ENCODE measurements at places on chromosomes 5 and 9.

DNA sequence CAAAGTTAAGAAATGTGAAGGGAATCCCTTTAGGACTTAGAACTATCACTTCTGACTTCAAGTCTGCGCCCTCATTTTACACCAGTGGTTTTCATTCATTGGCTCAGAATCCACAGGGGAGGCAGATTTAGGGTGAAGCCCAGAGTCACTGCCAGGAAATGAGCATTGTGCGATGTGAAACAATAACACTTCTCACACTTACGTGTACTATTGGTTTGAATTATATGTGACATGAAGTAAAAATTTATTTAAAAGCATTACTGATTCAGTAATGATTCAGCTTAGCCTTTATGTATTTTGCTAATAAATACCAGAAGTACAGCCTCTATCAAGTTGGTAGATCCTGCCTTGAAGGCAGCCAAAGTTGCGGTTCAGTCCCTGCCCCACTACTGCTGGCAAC is 98.6 kb downstream of the PAM start:
- no peak for DNase-seq

DNA sequence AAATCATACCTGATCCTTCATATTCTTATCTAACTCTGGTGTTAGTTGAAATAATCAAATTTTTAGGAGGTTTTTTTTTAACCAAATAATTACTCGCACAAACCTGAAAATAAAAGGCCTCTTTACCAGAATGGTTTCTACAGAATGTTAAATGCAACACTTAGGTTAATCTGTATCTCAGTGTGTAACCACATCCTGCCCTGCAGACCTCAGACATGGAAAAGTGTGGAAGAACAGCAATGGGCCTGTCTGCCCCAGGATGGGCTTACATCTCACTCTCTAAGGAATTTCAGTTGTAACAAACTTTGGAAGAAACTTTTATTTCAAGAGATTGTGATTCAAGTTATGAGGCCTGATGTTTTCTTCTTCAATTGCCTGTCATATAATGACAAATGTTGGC is 32.5 kb upstream of the MIER3 start:
- DNase-seq: no peak

DNA sequence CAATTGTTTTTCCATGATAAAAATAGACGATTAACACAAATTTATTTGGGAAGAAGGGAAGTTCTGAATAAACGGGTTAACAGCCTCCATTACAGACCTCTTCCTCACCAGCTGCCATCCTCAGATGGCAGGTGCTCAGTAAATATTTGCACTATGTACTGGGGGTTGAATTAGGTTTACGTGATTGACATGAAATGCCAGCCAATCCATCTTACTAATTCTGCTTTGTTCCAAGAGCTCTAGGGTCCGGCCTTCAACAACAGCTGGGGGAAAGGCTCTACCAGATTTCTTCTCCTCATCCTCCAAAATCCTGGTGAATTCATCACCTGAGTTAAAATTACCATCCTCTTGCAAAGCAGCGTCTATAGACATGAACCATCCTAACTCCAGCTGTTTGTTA is 104.6 kb downstream of the MTX3 start:
- no peak for DNase-seq

- DNase-seq: no peak
Observed at GRCh38 chr5:159605585-159605984, 275.3 kb upstream of the IL12B start.

DNA sequence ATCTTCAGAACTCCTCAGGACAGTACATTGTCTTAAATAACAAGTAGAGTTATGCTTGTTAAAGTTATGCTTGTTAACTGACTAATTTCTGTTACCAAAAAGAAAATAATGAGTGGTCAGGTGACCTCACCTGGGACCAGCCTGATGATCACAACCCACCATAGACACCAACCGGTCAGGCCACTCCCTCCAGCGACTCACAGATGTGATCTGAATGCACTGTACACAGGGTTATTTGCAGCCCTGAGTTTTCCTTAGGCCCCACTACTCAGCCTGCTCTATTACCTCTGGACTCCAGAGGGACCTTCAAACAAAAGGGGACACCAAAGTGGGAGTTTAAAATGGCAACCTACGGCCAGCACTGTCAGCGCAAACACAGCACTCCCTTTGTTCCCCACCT is 55.3 kb downstream of the ARSB start:
- no peak for DNase-seq

- no peak for DNase-seq
Observed at GRCh38 chr5:153153086-153153485, 337.4 kb upstream of the GRIA1 start.

DNA sequence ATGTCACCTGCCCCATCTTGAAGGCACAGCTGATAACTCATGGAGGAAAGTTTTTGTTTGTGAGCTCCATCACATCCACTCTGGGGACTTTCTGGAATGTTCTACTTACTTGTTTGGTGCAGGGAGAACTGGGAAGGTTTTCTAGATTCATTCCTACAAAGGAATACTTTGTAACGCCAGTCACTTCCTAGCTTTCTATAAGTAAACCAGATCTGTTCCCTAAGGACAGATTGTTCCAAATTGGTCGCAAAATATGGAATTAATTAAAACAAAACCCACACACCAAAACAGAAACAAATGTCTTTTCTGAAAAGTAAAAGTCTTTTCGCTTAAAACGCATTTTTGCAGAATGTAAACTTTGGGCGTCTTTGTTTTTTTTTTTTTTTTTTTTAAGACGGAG is 167.6 kb downstream of the PDZD2 start:
- DNase-seq: no peak

DNA sequence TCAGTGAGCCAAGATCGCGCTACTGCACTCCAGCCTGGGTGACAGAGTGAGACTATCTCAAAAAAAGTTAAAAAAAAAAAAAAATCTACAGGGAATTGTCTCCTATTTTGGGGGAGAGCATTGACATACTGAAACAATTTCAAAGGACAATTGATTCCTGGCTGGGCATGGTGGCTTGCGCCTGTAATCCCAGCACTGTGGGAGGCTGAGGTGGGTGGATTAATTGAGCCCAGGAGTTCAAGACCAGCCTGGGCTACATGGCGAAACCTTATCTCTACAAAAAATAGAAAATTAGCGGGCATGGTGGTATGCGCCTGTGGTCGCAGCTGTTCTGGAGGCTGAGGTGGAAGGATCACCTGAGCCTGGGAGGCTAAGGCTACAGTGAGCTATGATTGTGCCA is 30.6 kb downstream of the GPR107 start:
- DNase-seq: no peak

GRCh38 chr5:27009540-27009915 is 28.9 kb downstream of the CDH9 start:
- DNase-seq: no peak

GRCh38 chr5:103374473-103374963 is 116.0 kb downstream of the MACIR start:
- DNase-seq: no peak

DNA sequence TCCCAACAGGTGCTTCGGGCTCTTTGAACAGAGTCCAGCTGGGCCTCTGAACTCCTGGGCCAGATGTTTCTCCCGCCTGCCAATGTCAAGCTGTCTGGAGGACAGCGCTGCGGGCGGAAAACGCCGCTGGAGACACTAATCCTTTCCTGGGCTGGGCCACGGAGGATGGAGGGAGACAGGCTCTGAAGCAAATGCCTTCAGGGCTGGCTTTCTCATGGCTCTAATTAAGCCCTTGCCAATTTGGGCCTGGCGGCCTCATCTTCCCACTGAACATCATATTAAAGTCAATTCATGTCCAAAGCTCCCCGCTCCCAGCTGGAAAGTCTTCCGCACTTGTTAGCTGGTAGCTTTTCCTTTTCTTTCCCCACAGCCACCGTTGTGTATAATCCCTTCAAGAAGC is 72.7 kb downstream of the NTNG2 start:
- DNase-seq: no peak

DNA sequence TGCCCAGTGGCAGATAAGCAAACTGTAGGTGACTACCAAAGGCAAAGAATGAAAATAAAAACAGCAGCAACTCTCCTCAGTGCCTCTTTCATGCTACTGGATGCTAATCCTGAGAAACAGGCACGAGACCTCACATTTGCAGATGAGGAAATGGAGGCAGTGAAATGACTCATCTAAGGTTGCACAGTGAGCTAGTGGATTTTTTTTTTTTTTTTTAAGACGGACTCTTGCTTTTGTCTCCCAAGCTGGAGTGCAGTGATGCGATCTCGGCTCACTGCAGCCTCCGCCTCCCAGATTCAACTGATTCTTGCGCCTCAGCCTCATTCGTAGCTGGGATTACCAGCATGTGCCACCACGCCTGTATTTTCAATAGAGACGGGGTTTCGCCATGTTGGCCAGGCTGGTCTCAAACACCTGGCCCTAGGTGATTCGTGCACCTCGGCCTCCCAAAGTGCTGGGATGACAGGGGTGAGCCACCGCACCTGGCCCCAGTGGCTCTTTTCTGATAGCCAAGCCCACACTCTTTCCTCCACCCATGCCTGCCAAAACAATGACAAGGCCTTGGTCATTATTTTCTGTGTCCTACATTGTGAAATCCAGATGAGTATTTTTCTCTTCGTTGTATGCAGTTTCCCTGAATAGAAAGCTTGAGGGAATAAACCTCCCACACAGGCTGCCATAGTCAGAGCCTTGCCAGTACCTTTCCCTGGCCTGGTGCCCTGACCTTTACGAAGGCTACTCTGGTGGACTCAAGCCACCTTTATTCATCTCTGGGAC is 19.2 kb downstream of the DOCK2 start:
- peak; percentile 62 for DNase-seq

DNA sequence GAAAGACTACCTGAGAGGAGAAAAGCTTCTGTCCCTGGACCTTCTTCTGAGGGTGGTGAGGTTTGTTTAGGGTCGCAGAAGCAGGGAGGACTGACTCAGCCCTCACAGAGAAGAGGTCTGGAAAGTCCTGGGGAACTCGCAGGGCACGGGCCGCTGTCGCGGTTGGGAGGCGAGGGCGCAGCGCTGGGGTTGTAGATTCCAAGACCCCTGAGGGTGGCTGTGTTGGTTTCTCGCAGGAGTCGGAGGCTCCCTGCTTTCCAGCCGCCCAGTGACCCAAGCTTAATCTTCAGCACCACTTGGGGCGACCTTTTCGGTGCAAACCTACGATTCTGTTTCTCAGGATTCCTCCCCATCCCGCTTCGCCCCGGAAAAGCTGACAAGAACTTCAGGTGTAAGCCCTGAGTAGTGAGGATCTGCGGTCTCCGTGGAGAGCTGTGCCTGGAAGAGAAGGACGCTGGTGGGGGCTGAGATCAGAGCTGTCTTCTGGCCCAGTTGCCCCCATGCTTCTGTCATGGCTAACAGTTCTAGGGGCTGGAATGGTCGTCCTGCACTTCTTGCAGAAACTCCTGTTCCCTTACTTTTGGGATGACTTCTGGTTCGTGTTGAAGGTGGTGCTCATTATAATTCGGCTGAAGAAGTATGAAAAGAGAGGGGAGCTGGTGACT is 482 bp downstream of the SLC27A6 start:
- no peak for DNase-seq

GRCh38 chr5:53335115-53335514 is 145.3 kb upstream of the FST start:
- peak; percentile 25 for DNase-seq

- DNase-seq: no peak
Observed at GRCh38 chr9:16103620-16104397, 551.0 kb downstream of the CCDC171 start.

DNA sequence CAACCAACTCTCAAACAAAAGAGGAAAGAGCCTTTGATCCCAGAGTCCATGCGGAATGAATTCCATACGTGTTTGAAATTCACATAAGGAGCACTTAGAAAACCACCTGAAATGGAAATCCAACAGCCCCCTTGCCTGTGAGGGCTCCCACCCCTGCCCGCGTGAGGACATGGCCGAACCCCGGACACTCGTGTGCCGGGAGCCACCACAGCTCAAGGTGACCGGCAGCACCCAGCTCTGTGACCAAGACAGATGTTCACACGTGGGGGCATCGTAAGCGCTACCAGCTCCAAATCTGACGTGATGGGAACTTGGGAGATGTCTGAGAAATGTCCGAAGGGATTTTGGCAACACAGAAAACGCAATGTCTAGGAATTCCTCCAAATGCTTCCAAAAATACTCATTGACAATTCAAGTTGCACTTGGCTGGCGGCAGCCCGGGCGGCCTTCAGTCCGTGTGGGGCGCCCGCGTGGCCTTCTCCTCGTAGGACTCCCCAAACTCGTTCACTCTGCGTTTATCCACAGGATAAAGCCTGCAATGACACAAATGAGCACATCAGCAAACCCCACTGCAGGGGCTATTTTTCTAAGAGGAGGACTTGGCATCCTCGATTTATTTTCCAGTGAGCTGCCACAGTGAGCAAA is 23.2 kb upstream of the TERT start:
- no peak for DNase-seq

- DNase-seq: peak; percentile 70
Observed at GRCh38 chr9:130780865-130781504, 54.1 kb upstream of the ABL1 start.

- no peak for DNase-seq
Observed at GRCh38 chr9:105413525-105413924, 34.3 kb upstream of the FSD1L start.

GRCh38 chr5:87136733-87137132 is 130.9 kb upstream of the RASA1 start:
- DNase-seq: no peak

DNA sequence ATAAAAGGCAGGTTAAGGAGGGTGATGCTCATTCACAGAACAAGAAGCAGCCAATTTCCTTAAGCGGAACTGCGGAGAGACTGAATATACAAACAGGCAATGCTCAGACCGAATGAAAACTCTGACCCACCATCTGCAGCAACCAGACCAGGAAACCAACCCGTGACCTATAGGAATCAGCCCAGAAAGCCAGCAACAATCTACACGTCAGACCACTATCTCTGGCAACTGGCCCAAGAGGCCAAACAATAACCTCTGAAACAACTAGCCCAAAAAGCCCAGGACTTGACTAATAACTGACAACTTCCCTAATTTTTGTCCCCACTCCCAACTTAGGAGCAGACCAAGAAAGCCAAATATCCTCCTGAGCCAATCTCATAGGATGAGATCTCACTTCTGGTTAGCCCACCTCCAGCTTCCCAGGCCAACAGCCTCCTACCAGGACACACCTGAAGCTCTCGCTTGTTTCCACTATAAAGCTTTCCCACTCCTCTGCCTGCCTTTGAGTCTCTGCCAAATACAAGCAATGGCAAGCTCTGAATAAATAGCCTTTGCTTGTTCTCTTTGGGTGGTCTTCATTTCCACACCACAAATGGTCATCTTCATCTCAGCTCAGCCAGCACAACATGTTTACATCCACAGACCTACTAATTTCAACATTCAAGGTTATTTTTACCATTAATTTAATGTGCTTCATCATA is 168.5 kb downstream of the HSD17B3 start:
- DNase-seq: no peak

DNA sequence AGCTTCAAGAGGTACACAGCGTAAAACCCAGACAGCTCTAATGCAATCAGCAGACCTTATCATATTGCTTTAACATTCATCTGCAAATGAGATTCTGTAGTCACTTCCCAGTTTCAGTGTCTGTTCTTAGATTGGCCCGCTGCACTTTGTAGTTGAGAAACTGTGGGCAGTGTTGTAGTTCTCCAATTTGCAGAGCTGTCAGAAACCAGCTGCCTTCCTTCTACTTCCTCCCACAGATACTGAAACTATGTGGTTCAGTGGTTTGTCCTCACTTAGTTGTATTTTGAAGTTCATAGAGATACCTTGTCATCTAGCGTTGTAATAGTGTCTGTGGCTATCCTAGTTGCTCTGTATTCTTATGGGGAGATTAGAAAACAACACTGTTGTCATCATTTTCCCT is 39.6 kb upstream of the TRIM36 start:
- DNase-seq: peak; percentile 99

Measured in MV-4-11 (cell line).